Tongue (tissue), 3 donors: ENCODE measurements at places on chromosomes 13 and 19. TPM values are rescaled to one million over a fixed set of nuclear protein-coding genes. Genes with fewer than 3 reads are reported as not detected.

Gene MATK
- 2.6 TPM for total RNA-seq

Gene ZSCAN1
- total RNA-seq: not detected

Gene CD33
- total RNA-seq: 3.5 TPM

Gene IL11
- total RNA-seq: not detected

Gene SLC5A5
- total RNA-seq: not detected

DNA sequence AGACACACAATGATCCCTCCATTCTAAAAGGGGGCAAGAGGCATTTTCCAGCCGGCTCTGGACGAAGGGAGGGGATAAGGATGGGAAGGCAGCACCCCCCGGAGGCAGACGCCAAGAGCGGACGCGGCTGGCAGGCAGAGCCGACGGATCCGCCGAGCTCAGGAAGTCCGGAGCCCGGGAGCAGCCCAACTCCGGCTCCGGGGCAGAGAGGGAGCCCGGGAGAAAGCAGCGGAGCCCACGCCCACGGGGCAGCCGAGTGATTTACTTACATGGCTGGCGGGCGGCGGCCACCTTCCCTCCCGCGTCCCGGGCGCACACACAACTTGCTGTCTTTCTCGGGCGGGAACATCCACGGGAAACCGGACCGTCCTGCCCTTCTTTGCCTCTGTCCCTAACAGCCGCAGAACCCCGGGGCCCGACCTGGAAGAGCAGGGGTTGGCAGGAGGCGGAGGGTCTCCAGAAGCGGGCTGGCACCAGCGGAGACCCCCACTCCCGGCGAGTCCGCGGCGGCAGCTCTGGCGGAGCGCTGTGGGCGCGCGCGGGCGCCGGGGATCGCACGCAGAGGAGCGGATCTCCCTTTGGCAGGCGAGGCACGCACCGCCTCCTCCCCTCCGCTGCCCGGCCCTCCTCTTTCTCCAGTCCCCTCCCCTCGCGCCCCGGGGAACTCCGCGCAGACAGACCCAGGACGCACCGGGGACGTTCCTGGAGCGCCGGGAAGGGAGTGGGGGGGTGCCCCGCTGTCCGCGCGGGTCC is at the start of gene LHFPL6:
Gene LHFPL6 (minus strand): TSS at position 580 of the 753 bp plus-strand sequence.
- DNase-seq: peak; percentile 91

GRCh38 chr19:12664406-12665280 is 1.9 kb downstream of the MAN2B1 start:
- DNase-seq: no peak

DNA sequence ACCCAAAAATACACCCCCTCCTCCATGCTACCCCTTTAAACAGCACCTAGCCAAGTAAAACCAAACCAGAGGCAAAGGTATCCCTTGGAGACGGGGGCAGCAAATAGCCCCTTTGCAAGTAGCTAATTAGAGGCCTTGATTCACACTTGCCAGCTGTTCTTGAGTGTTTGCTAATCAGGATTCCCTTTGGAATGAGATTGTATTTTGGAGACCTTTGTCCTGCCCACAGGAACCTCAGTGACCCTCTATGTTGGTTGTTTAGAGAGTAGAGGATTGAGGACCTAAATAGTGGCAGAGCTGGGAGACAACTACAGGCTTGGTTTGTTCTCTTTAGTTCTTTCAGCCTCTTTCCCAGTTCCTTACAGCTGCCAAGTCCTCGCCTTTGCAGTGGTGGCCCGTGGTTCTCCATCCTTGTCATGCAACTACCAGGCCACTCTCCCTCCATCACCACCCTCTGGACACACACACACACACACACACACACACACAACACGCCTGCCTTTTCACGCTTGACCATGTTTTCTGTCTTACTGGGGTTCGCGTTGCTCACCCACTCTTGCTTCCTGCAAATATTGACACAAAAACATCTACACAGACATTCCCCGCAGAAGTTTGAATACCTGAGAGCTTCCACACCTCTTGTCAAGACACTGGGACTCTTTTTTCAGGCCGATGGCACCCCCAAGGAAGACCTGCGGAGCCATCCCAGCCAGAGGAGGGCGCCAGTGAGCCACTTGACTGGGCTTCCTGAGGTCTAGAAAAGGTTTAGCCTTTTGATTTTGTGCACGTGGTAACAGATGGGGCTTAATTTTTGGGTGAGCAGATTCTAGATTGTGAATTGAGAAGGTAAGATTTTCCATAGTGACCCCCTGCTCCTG is 80.0 kb upstream of the GPR183 start:
- no peak for DNase-seq

GRCh38 chr13:37686501-37686900 is 87.9 kb upstream of the POSTN start:
- no peak for DNase-seq

DNA sequence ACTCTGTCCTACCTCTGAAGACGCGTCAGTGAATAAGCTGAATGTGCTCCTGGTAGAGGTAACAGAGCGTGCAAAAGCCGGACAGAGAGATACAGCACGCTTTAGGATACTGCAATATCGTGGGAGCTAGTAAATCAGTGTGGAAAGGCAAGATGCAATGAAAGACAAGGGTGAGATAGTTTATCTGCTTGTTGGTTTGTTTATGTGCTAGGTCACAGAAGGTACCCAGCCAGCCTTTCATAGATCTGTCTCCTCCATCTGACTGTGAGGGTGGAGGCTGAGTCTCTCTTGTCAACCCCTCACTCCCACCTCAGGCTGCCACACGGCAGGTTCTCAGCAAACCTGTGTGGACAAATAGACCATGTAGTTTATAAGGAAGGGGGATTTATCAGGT is 904 bp upstream of the GIPC1 start:
- DNase-seq: no peak

DNA sequence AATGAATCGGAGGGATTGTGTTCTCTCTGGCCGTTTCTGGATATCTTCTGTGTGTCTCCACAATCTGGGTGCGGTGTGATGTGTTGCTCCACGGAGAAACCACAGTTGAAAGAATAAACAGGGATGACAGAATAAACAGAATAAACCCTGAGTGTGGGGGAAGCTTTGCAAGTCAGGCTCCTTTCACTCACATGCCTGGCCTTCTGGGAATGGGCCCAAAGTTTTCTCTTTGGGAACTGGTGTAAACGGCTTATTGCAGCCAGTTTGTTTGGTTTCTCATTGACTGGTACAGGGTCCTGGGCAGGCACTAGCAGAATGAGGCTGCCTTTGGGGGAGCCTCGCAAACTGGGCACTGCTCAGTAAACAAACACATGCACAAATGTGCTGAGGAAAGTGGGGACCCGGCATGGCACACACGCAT is 324.7 kb downstream of the DLEU7 start:
- DNase-seq: peak; percentile 71

GRCh38 chr19:31900991-31901390 is 444.4 kb upstream of the ZNF507 start:
- DNase-seq: no peak

DNA sequence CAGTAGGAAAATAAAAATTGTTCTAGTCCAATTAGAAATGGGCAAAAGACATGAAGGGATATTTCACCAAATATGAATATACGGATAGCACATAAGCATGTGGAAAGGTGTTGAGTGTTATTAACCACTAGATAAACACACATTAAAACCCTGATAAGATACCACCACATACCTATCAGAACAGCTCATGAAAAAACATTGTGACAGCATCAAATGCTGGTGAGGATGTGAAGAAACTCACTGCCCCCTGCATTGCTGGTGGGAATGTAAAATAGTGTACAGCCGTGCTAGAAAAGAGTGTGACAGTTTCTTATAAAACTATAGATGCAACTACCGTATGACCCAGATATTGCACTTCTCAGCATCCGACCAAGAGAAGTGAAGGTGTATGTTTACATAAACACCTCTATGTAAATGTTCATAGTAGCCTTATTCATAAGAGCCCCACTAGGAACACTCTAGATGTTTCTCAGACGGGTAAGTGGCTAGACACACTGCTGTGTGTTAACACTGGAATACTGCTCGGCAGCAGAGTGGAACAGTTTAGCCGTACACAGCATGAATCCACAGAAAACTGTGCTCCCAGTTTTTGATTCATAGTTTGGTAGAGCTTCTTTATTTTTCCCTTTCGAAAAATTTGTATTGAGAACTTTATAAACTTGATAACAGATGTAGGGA is 321.1 kb downstream of the MYO16 start:
- DNase-seq: no peak

- no peak for DNase-seq
Observed at GRCh38 chr19:47514151-47514868, 553 bp downstream of the NAPA start.

- DNase-seq: peak; percentile 80
Observed at GRCh38 chr19:38721979-38722773, 22.1 kb downstream of the CAPN12 start.

DNA sequence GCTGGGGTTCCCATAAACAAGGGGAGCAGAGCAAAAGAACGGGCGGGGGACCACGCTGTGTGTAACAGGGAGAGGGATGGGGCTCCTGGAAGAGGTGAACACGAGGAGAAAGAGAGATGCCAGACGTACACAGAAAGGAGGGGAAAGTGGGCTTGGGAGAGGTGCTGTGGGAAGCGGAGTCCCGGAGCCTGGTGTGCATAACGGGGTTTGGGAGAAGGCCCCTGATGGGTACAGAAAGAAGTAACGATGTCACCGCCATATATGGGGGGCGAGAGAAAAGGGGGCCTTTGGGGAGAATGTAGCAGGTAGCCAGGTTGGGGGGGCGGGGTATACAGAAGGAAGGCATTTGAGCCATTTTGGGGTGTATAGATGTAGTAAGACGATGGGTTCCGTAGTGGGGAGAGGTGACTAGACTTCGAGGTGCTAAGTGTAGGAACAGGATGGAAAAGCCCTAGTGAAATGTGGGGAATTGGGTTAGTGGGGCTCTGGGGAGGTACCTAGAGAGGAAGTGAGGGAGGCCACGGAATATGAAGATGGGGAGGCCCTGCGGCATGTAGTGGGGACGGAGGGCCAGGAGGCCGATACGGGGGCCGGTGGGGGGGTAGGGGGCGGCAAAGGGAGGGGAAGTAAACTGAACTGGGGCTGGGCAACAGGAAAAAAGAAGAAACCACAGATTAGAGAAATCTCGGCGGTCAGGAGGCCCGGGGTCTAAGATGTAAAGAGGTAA is 787 bp downstream of the ZNF580 start:
- no peak for DNase-seq

- no peak for DNase-seq
Observed at GRCh38 chr13:98324105-98324504, 147.0 kb upstream of the RNF113B start.

DNA sequence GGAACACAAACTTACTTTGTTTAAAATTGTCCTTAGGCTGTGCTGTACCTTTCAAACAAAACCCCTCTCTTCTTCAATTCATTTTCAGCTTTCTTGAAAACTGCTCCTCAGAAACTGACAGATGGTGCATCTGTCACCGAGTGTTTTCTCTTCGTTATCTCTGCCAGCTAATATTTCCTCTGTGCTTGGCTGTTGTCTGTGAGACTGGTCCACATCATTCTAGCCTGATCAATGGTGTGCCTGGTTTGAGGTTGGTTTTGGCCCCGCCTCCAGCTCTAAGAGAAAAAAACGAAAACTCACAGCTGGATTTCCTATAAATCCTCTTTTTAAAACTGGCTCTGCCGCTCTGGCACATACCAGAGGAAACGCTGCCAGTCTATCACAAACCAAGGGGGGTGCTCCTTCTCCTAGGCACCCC is 79.7 kb downstream of the STARD13 start:
- DNase-seq: peak; percentile 78

GRCh38 chr13:113022391-113022744 is 53.4 kb downstream of the MCF2L start:
- DNase-seq: peak; percentile 58

DNA sequence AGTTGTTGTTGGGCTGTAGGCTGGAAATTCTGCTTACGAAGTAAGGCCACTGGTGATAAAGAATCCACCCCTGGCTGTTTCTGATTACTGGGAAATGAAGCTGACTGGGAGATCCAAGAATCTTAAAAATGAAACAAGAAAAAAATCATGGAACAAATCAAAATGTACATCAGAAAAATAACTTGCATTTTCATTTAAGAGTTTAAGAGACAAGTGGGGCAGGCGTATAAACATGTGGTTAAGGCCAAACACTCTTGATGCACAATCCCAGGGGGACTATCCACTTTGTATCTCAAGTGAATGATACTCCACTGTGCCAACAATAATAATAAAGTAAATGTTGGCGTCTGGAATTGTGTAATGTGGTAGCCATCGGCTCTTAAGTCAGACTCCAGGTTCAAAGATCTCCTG is 24.6 kb downstream of the ZMYM5 start:
- DNase-seq: no peak

DNA sequence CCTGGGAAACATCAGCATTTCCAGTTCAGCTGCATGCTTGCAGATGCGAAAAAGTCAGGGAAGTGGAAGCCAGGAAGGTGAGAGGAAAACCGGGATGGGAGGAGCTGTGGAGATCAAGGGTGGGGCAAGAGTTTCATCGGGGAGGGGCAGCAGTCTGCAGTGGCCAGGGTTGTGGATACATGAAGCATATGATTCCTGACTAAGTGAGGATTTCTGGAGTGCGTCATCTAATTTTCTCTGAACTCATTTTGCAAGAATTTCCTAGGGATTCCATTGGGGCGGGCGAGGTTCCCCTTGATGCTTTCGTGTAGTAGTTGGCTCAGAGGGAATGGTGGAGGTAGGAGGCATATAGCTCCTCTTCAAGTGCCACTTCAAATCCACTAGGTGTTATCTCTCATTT is 344.1 kb upstream of the TMTC4 start:
- DNase-seq: no peak

DNA sequence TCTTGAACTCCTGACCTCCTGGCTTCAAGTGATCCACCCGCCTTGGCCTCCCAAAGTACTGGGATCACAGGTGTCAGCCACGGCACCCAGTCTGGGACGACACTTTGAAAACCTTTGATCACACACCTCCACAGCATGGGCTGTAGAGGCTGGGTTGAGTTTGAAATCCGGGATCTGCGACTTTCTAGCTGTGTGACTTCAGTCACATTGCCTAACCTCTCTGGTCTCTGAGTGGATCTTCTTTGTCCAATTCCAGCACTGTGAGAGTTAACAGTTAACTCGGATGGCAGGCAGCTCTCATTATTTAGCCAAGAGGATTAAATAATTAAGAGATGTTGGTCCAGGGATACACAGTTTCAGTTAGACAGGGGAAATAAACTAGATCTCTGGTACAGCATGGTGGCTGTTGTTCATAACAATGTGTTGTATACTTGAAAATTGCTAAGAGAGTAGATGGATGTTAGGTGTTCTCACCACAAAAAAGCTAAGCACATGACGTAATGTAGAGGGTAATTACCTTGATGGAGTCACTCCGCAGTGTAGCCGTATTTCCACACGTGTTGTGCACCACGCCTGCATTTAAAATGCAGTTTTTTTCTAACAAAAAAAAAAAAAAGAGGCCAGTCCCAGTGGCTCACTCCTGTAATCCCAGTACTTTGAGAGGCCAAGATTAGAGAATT is 1.9 kb downstream of the GALP start:
- DNase-seq: no peak

DNA sequence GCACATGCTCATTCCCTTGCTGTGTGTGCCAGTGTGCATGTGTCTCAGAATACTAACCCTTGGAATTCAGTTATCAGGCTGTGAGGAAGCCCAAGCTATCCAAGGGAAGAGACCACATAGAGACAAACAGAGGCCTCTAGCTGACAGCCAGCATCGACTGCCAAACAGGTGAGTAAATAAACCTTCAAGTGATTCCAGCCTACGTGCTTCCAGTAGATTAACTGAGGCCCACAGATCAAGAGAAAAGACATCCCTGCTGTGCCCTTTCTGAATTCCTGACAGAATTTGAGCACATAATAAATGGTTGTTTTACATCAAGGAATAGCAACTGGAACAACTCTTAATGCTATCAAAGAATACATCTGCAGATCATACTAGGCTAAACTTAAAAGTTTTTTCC is 17.5 kb downstream of the ZC3H13 start:
- no peak for DNase-seq
